ENCODE measurements at places on chromosomes 6 and 20.

DNA sequence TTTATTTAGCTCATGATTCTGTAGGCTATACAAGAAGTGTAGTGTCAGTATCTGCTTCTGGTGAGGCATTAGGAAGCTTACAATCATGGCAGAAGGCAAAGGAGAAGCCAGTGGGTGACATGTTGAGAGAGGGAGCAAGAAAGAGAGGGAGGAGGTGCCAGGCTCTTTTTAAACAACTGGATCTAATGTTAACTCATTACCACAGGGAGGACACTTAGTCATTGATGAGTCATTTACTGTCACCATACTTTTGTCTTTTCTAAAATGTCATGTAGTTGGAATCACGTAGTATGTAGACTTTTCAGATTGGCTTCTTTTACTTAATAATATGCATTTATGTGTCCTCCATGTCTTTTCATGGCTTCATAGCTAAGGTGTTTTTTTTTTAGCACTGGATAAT lies 58.1 kb downstream of the NUS1 start:
- no peak overlapping the region for H3K27ac ChIP-seq
- no peaks in the 10 kb centered on the region for H3K4me1 ChIP-seq
- no peaks in the 10 kb centered on the region for H3K36me3 ChIP-seq

DNA sequence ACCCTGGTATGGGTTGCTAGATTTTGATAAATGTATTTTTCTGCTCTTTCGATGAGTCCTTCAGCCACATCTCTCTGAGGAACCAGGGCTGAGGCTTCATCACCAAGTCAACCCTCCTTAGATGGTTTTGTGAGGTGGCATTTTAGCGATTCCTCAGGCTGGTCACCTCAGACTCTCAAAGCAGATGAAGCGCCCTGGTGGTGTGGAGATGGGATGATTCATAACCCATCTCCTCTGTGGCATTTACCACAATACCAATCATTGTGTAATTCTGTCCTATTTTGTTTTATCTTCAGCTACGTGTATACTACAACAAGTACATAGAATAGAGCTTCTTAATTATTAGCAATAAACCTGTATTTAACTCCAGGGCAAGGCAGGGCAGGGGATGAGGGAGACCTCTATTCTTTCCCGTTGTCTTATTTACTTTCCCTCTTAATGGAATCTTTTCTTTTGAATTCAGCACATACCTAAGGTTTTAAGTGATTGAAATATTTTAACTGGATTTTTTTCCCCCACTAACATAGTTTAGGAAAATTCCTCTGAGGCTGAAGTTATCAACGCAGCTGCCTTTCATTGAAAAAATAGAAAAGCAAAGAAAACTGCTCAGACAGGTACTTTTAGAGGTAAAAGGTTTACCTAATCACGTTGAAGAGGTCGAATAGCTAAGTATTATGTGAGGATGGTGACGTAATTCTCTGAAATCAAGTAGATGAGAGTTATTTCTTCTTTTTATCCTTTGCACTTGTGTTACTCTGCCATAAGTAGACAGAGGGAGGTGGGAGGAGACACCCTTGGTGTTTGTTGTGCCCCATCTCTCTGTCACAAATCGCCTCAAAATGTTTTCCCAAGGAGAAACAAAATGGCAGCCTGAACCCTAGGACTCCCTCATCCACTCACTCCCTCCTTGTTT lies 57.4 kb upstream of the EDN3 start:
- no peak overlapping the region for H3K4me3 ChIP-seq
- H3K27me3 ChIP-seq, result no peaks in the 10 kb centered on the region
- H3K27ac ChIP-seq, result peak overlapping the region; percentile 64
- H3K4me1 ChIP-seq, result peaks cover 13% of the 10 kb centered on the region
- peak; percentile 19 for DNase-seq
- peaks cover 58% of the 10 kb centered on the region for H3K36me3 ChIP-seq

DNA sequence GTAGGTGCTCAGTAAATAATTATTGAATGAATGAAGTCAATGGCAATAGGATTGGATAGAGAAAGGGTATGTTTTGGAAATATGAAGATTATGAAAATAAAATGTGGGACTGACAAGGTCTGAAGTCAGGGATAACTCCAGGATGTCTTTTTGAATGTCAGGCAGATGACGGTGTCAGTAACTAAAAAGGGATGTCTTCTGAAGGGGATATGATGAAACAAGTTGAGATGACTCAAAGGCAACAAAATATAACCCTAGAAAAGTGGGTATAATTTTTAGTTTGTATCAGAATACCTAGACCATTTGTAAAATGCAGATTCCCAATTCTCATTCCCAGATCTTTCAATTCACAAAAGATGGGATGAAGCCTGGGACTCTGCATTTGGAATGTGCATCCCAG lies 257.3 kb upstream of the SGK1 start:
- no peak for DNase-seq
- H3K36me3 ChIP-seq, result no peaks in the 10 kb centered on the region
- no peaks in the 10 kb centered on the region for H3K4me1 ChIP-seq
- no peak overlapping the region for H3K4me3 ChIP-seq
- H3K27ac ChIP-seq, result no peak overlapping the region
- peaks cover 6% of the 10 kb centered on the region for H3K27me3 ChIP-seq

DNA sequence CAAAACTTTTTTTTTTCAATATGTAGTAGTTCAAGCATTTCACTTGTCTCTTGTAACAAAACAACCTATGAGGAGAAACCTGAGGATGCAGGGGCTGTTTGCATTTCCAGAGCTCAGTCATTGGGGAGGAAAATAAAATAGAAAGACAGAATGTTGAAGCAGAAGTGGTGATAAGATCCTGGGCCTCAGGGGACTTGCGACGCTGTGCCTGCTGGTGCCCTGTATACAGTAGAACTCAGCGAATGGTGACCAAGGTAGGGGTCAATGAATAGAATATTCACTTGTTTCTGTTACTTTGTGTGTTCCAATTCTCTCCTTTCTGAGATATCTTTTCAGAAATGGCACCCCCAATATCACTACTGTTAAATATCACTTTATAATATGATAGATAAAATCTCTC lies 271.6 kb downstream of the FARS2 start:
- H3K36me3 ChIP-seq, result peaks cover 5% of the 10 kb centered on the region
- H3K27me3 ChIP-seq, result no peaks in the 10 kb centered on the region
- no peak overlapping the region for H3K4me3 ChIP-seq
- H3K27ac ChIP-seq, result no peak overlapping the region
- H3K4me1 ChIP-seq, result peaks cover 6% of the 10 kb centered on the region

GRCh38 chr6:45423824-45424450 lies 46.2 kb upstream of the SUPT3H start:
- peaks cover 31% of the 10 kb centered on the region for H3K4me1 ChIP-seq
- H3K27me3 ChIP-seq, result peaks cover 17% of the 10 kb centered on the region
- peak overlapping the region; percentile 100 for H3K4me3 ChIP-seq

GRCh38 chr6:144990784-144991183 lies 705.6 kb downstream of the UTRN start:
- H3K4me1 ChIP-seq, result no peaks in the 10 kb centered on the region
- H3K4me3 ChIP-seq, result no peak overlapping the region
- H3K27me3 ChIP-seq, result peaks cover 72% of the 10 kb centered on the region
- DNase-seq, result no peak
- H3K27ac ChIP-seq, result no peak overlapping the region
- H3K36me3 ChIP-seq, result no peaks in the 10 kb centered on the region

DNA sequence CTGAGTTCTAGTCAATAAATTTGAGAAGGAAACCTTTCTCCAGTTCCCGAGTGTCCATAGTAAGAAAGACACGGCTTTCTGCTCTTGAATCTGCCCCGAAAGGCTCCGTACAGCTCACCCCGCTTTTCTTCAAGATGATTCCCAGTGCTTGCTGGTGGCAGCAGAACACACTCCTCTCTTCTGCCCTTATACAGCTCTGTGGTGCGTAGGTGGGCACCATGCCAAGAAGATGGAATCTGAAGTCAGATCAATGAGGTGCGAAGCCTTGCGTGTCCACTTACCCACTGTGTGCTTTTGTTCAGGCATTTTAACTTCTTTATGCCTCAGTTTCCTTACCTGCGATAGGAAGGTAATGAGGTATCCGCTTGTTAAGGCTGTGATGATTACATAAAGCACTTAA lies 142.2 kb downstream of the WDR27 start:
- DNase-seq, result no peak
- H3K4me3 ChIP-seq, result no peak overlapping the region
- H3K4me1 ChIP-seq, result peaks cover 14% of the 10 kb centered on the region
- H3K27me3 ChIP-seq, result no peaks in the 10 kb centered on the region

- peak overlapping the region; percentile 82 for H3K4me3 ChIP-seq
- H3K27me3 ChIP-seq, result peaks cover 47% of the 10 kb centered on the region
- peak; percentile 8 for DNase-seq
- peaks cover 22% of the 10 kb centered on the region for H3K4me1 ChIP-seq
- peaks cover 3% of the 10 kb centered on the region for H3K36me3 ChIP-seq
These were observed 53.8 kb upstream of the POLR1H start for GRCh38 chr6:30007132-30007764.

- peaks cover 87% of the 10 kb centered on the region for H3K27me3 ChIP-seq
- DNase-seq, result no peak
- no peak overlapping the region for H3K4me3 ChIP-seq
- H3K4me1 ChIP-seq, result no peaks in the 10 kb centered on the region
- no peak overlapping the region for H3K27ac ChIP-seq
These were observed 108.7 kb upstream of the SIRPA start for GRCh38 chr20:1786486-1786885.

DNA sequence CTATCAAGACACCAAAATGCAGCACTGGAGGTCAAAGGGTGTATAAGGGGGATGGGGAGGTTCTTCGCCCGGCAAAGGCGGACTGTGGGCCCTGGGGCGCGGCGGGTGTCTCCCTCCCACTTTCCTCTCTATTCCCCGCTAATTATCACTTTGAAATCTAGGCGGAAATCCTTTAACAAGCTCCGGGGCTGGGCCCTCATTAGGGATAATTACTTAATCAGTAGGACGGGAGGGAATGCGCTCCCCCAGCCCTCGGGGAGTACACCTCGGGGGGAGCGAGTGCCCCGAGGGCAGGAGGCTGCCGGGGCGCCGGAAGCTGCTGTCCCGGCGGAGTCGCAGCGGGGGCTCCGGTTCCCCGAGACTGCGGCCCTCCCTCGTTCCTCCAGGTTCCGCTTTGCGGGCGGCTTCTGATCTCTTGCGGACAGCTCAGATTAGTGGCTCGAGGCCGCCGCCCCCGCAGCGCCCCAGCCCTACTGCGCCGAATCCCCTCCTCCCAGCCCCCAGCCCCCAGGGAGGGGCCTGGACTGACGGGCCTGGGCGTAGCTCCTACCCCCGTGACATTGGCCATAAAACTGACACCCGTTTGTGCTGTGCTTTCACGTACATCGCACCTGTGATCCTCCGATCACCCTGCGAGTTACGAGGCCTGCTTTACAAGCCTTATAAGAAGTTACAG lies 14.7 kb downstream of the MUCL3 start:
- H3K36me3 ChIP-seq, result peaks cover 2% of the 10 kb centered on the region
- peak overlapping the region; percentile 81 for H3K4me3 ChIP-seq
- no peaks in the 10 kb centered on the region for H3K4me1 ChIP-seq
- peak; percentile 61 for DNase-seq
- peaks cover 65% of the 10 kb centered on the region for H3K27me3 ChIP-seq
- peak overlapping the region; percentile 72 for H3K27ac ChIP-seq

DNA sequence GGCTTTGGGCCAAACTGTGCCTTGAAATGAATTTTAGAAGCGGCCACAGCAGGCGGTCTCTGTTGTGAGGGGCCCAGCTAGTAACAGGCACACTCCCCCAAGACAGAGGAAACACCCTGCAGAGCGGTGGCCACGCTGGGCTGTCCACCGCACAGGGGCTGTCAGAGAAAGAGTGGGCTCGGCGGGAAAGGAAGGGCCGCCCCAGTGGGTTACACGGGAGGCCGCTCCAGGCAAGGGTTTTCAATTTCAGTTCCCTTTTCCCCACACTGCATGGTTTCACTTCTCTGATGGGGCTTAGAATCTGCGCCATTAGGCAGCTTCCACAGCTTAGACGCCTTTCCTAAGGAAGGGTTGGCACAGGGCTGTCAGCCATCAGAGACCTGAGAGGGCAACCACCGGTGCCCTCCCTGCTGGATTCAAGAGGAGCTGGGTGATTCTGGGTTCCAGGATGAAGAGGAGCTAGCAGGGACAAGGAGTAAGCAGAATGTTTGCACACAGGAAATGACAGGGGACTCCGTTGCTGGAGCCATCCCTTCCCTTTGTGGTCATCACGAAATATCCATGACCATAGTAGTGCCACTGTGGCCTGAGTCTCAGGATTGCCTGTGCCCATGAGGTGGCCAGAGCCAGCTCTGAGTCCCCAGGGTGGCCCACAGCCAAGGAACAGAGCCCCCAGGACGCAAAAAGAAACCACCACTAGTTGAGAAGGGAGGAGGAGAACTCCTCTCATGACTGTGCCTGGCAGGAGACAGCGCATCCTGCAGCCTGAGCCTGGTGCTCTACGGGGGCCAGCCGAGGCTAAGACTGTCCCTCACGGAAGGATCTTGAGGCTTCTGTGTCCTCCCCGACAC lies 282.7 kb downstream of the NRN1 start:
- H3K4me1 ChIP-seq, result peaks cover 7% of the 10 kb centered on the region
- H3K36me3 ChIP-seq, result no peaks in the 10 kb centered on the region
- DNase-seq, result no peak
- no peak overlapping the region for H3K27ac ChIP-seq

DNA sequence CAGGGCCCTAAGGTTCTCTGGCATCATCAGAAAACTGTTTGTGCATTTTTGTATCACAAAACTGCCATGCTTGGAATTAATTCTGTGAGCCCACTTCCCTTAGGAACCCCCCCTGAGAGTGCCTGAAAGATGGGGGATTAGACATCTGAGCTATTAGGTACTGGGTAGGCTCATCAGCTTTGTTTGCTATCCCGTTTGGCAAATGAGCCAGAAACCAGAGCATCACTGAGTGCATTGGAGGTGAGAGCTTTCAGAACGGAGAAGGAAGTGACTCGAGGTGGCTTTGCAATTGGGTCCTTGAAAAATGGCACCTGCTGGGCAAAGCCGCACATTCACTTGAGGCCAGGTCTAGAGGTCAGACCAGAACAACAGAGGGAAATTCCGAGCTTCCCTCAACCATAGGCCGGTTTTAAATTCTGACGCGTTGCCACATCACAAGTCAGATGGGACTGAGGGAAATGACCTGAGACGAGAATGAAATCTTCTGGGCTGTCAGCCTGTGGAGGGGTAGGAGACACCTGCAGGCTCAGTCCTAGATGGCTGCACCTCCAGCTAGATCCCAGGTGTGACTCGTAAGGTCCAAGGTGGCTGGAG lies 8.4 kb upstream of the GLP1R start:
- no peaks in the 10 kb centered on the region for H3K4me1 ChIP-seq
- peaks cover 35% of the 10 kb centered on the region for H3K27me3 ChIP-seq
- no peak overlapping the region for H3K27ac ChIP-seq

DNA sequence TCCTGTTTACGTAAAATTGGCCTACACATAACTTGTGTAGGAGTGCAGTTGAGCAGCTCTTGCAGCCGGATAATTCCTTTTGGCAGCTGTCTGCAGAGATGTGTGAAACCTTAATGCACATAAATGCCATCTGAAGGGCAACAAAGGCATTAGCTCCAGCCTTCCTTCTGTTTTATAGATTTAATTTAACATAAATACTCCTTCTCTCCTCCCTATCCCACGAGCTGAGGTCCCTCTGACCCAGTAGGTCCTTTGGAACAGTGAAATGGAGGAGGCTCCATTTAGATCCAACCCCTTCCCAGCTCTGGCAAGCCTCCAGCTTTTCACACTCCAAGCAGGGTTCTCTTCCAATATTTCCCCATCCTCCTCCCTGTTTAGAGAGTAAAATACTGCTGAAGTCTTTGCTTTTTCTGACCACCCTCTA lies 6.5 kb downstream of the PLEKHG1 start:
- H3K27me3 ChIP-seq, result peaks cover 17% of the 10 kb centered on the region
- DNase-seq, result no peak
- no peaks in the 10 kb centered on the region for H3K36me3 ChIP-seq
- H3K4me3 ChIP-seq, result no peak overlapping the region
- peak overlapping the region; percentile 10 for H3K27ac ChIP-seq

GRCh38 chr6:46741910-46742309 lies 4.8 kb upstream of the ANKRD66 start:
- H3K36me3 ChIP-seq, result no peaks in the 10 kb centered on the region
- H3K27ac ChIP-seq, result no peak overlapping the region
- H3K4me3 ChIP-seq, result no peak overlapping the region
- peaks cover 24% of the 10 kb centered on the region for H3K27me3 ChIP-seq

GRCh38 chr6:89985751-89986493 lies 91.7 kb downstream of the GJA10 start:
- no peak for DNase-seq
- H3K27ac ChIP-seq, result no peak overlapping the region
- H3K27me3 ChIP-seq, result no peaks in the 10 kb centered on the region
- peaks cover 9% of the 10 kb centered on the region for H3K36me3 ChIP-seq
